ENCODE measurements at places on chromosomes 1 and 21.

GRCh38 chr1:51927029-51927428, 48.5 kb upstream of the NRDC start:
- DNase-seq, result no peak

- DNase-seq, result no peak
These were observed 272.5 kb upstream of the RUNX1 start for GRCh38 chr21:35321322-35322200.

DNA sequence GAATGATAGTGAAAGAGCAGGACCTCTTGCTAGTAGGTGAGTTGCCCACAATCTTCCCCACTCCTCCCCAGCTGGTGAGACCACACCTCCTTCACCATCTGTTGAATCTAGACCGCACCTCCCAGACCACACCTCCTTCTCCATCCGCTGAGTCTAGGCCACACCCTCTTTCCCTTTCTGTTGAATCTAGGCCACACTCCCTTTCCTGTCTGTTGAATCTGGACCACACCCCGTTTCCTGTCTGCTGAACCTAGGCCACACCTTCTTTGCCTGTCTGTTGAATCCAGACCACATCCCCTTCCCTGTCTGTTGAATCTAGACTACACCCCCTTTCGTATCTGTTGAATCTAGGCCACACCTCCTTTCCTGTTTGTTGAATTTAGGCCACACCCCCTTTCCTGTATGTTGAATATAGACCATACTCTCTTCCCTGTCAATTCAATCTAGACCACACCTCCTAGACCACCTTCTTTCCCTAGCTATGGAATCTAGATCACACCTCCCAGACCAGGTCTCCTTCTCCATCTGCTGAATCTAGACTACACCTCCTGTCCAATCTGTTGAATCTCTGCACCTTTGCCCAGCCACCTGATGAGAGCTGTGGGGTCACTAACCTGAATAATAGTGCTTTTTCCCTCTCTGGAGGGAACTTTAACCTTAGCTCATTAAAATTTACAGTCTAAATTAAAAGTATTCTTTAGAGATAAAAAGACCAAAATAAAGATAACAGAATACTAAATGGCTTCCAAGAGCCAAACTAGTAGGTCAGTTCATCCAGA, 116.3 kb downstream of the DAB1 start:
- peak; percentile 1 for DNase-seq

- peak; percentile 73 for DNase-seq
These were observed 15.9 kb upstream of the BTG2 start for GRCh38 chr1:203289281-203289981.

DNA sequence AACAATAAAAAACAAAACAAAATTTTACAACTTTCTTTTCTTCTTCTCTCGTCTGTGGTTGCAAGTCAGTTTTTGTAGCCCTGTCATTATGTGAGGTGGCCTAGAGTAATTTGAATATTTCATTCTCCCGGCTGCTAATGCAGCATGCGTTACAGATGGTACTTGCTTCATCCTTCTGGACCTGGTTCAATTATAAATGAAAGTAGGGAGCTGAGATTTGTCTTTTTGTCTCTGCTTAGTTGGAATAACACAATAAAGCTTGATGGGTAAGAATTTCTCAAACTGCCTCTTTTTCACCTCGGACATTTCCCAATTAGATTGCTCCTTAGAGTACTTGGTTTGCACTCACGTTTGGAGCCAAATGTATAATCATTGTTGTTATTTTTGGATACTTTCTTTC, 201.6 kb downstream of the PBX1 start:
- DNase-seq, result no peak

- no peak for DNase-seq
These were observed 56.1 kb upstream of the TLR5 start for GRCh38 chr1:223199094-223199647.

DNA sequence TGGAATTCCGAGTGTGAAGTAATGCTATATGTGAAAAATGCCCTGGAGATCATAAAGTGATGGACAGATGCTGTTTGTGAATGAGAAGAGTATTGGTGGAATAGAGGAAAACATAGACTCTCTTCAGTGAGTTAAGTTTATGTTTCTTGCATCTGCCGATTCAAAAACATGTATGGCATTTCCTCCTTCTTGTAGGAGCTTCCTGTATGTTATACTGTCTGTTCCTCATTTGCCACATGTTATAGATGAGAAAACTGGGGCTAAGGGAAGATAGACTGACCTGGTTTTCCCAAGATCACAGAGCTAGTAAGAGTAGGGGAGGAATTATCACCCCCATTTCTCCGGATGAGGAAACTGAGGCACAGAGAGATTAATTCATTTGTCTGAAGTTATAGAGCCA, 41.1 kb upstream of the IL20 start:
- no peak for DNase-seq

DNA sequence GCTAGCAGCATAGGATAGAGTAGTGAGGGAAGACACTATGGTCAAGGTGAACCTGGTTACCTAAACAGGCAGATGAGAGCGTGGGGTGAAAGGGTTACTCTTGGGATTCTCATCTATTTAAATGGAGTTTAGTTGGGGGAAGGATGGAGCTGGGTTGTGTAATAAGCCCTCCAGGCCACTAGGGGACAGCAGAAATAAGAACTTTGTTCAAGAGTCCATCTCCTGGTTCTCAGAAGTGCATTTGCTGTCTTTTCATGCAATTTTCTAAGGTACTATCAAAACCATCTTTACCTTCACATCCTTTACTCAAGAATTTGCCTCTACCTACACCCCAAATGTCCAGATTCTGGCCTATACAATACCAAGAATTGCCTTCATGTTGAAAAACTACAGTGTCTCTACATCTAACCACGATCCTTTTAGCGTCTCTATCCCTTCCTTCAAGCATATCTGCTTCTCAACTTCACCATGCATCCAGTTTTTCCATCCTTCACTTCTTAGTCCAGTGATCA, 28.0 kb downstream of the SLAMF1 start:
- no peak for DNase-seq
